ENCODE measurements at places on chromosomes 11 and 22.
A peak's percentile ranks its signal among the peaks of the same experiment; 100 is the strongest.

- DNase-seq: no peak
Measured at GRCh38 chr22:44671742-44672141, 30.3 kb upstream of the PRR5 start.

- no peak for DNase-seq
Measured at GRCh38 chr11:63997801-63998337, 11.6 kb downstream of the OTUB1 start.

DNA sequence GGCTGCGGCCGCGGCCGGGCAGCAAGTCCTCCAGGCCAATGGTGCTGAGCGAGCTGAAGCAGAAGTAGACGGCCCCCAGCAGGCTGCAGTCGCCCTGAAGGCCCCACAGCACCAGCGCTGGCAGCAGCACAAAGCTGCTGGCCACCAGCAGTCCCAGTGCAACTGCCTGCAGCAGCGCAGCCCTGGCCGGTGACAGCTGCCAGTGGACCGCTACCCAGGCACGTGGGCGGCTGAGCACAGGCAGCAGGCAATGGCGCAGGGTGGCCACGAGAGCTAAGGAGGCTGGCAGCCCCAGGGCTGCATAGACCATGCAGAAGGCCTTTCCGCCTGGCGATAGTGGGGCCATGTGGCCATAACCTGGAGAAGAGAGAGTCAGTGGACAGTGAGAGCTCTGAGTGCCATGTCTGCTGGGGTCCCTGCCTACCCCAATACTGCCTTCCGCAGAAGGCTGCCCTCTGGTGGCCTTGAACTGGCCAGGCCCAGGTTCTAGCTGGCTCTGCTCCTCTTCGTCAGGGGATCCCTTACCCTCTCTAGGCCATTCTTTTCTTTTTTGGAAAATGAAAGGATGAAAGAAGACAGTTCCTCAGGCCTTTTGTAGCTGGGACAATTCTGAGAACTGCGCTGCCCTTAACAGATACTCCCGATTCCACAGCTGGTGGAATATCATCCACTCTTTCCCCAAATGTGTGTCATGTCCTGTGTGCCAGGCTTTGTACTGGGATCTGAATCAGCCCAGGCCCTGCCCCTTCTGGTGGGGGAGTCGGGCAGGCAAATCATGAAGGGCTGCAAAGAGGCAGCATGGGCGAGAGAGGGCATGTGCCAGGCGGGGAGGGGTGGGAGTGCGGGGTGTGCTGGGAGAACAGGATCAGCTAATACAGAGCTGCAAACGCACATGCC lies 1.8 kb downstream of the KCNK7 start:
- peak; percentile 73 for DNase-seq

- peak; percentile 78 for DNase-seq
Measured at GRCh38 chr22:33519071-33519973, 401.0 kb downstream of the LARGE1 start.

GRCh38 chr22:44588348-44588747 lies 90.3 kb upstream of the RTL6 start:
- no peak for DNase-seq

DNA sequence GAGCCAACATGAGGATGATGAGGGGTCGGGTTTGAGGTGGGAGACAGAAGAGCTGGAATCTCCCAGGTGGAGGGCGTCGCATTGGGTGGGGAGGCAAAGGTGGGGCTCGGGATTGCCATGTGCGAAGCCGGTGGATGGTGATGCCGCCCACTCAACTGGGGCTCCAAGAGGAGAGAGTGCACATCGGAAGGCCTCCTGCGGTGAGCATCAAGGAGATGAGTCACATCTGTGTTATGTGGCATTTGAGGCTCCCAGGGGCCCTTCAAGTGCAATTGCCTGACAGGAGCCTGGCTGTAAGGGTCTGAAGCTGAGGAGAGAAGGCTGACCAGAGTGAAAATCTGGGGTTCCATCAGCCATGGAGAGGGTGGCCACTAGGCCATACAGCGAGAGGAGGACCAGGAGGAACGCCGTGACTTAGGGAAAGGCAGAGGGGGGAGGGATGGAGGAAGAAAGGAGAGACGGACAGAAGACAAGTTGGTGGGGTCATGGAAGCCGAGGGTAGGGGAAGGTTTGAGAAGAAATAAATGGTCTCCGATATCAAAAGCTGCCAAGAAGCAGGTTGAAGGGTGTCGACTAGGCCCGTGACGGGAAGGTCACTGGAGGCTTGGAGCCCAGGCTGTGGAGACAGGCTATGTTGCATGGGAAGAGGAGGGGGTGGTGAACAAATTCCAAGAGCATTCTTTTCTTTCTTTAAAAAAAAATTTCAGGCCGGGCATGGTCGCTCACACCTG lies 21.3 kb downstream of the RASD2 start:
- no peak for DNase-seq

- no peak for DNase-seq
Measured at GRCh38 chr22:50317178-50317577, 9.6 kb downstream of the DENND6B start.

DNA sequence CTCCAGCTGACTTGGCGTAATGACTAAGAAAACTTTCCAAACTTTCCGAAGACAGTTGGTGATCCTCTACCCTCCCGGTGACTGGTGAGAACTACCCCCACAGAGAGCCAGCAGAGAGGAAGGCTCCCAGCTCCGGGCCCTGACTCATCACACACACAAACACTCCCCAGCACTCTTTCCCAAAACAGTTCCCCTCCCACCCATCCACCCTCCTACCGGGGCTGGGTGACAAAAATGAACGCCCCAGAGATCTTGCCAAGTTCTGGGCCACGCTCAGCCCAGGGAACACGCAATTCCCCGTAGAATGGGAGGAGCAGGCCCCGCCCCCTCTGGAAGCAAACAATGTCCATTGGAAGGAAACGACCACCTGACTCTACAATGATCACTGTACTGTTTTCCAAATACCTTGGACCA lies 21.3 kb upstream of the JAM3 start:
- DNase-seq: no peak

DNA sequence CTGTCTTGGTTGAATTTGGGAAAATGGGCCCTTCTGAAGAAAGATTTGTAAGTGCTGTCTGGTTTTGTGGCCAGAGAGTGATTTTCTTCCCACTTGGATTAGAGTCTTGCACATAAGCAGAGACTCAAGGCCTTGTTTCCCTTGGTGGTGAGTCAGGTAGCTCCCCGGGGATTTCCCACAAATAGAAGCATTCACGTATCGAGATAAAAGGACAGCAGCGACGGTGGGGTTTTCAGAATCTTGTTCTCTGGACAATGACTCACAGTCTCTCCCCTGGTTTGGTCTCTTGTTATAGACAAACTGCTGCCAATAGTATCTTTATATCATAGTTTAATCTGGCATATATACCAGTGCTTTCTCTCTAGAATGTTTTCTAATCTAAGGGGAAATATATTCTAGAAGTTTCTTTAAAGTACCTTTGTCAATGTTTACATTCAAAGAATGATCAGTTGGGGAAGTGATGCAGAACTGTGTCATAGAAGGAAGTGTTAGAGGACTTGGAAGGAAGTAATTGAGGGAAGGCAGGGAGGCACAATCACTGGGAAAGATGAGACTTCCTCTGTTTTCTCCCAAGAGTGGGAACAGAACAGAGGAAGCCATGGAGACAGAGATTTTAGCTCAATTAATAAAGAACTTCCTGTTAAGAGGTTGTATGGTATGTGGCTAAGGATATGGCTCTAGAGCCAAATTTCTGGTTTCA lies 18.1 kb downstream of the POLA2 start:
- no peak for DNase-seq

DNA sequence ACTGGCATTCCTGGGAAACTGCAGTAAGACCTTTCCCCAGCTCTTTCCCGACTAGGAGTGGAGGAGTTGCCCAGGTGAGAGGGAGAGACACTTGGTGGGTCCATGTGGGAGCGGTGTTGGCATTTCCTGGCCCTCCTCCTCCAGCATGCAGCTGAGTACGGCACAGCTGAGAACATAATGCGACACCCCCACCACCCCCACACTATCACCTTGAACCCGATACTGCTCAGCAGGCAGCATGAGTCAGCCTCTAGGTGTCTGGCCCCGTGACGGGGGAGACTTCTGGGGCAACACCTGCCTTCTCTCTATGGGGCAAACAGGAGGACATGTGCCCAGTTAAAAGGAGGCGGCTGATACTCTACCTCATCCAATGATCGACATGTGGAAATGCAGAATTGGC lies 64.4 kb downstream of the PKNOX2 start:
- no peak for DNase-seq

- DNase-seq: no peak
Measured at GRCh38 chr11:1510928-1511327, 24.3 kb upstream of the MOB2 start.

Measured in neural progenitor cell (in vitro differentiated cells).